GM23248 (cell line): ENCODE measurements at places on chromosomes 12 and 14. TPM values are rescaled to one million over a fixed set of nuclear protein-coding genes. Genes with fewer than 3 reads are reported as not detected.

GRCh38 chr14:63542231-63542999, 762 bp downstream of the PPP2R5E start:
- H3K27ac ChIP-seq, result peak overlapping the region; percentile 68
- H3K27me3 ChIP-seq, result no peaks in the 10 kb centered on the region
- peaks cover 18% of the 10 kb centered on the region for H3K36me3 ChIP-seq
- DNase-seq, result peak; percentile 65

- no peak for DNase-seq
- peaks cover 43% of the 10 kb centered on the region for H3K27me3 ChIP-seq
- no peak overlapping the region for H3K4me3 ChIP-seq
- H3K27ac ChIP-seq, result no peak overlapping the region
Measured at GRCh38 chr12:49294804-49295081, 204 bp upstream of the PRPH start.

GRCh38 chr14:99035268-99035667, 236.7 kb downstream of the BCL11B start:
- peak; percentile 72 for DNase-seq
- H3K4me1 ChIP-seq, result peaks cover 13% of the 10 kb centered on the region
- H3K27me3 ChIP-seq, result no peaks in the 10 kb centered on the region
- H3K36me3 ChIP-seq, result no peaks in the 10 kb centered on the region

DNA sequence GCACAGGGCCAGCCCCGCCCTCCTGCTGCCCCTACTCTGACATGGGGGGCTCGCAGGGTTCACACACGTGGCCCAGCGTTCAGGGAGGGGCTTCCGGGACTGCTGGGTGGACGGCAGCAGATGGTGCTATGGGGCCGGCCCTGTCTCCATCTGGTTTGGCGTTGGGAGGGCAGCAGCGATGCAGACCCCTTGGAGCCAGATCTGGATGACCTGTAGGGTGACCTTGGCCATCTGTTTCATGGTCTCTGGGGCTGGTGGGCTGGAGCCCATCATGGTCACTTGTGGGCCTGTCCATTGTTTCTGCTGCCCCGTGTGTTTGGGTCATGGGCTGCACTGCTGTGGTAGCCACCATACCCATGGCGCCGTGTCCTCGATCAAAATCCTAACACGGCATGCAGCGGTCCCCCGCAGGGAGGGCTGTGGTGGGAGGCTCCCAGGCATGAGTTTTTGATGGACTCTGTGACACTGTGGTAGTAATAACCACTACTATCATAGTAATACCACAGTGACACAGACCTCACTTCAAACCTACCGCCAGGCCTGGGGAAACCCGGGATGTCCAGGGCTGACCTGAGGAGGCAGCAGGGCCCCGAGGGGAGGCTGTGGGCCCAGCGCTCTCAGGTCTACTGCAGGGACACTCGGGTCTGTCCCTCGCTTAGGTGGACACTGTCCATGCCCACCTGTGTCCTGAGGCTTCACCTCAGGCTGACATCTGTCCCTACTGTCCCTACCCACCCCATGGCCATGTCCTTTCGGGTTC, 359.4 kb downstream of the TMEM121 start:
- H3K4me1 ChIP-seq, result no peaks in the 10 kb centered on the region
- H3K4me3 ChIP-seq, result no peak overlapping the region
- H3K27ac ChIP-seq, result no peak overlapping the region

SLC6A13 gene
- total RNA-seq, result not detected in 2 replicates

- no peaks in the 10 kb centered on the region for H3K27me3 ChIP-seq
- H3K4me3 ChIP-seq, result no peak overlapping the region
- DNase-seq, result no peak
- no peak overlapping the region for H3K27ac ChIP-seq
- H3K4me1 ChIP-seq, result no peaks in the 10 kb centered on the region
Measured at GRCh38 chr14:81751198-81751597, 217.5 kb upstream of the SEL1L start.

YY1 gene
- total RNA-seq, result 43.3 and 45.3 TPM in 2 replicates
